Tibial artery (tissue), 4 donors: ENCODE measurements at places on chromosomes 12 and 14.
A peak's percentile ranks its signal among the peaks of the same experiment; 100 is the strongest.

- no peaks in the 10 kb centered on the region for H3K4me1 ChIP-seq
- H3K27me3 ChIP-seq = no peaks in the 10 kb centered on the region
- H3K36me3 ChIP-seq = peaks cover 10% of the 10 kb centered on the region
- H3K4me3 ChIP-seq = no peak overlapping the region
- no peak for DNase-seq
- H3K27ac ChIP-seq = peak overlapping the region; percentile 57
Measured at GRCh38 chr12:29741342-29742241, 42.1 kb downstream of the TMTC1 start.

- no peak overlapping the region for H3K27ac ChIP-seq
- DNase-seq = no peak
- no peaks in the 10 kb centered on the region for H3K36me3 ChIP-seq
- H3K4me3 ChIP-seq = peak overlapping the region; percentile 69
Measured at GRCh38 chr14:96797582-96798349, 584 bp downstream of the VRK1 start.

GRCh38 chr14:98594156-98594555 lies 677.8 kb downstream of the BCL11B start:
- no peaks in the 10 kb centered on the region for H3K36me3 ChIP-seq
- no peak for DNase-seq
- H3K4me3 ChIP-seq = no peak overlapping the region

DNA sequence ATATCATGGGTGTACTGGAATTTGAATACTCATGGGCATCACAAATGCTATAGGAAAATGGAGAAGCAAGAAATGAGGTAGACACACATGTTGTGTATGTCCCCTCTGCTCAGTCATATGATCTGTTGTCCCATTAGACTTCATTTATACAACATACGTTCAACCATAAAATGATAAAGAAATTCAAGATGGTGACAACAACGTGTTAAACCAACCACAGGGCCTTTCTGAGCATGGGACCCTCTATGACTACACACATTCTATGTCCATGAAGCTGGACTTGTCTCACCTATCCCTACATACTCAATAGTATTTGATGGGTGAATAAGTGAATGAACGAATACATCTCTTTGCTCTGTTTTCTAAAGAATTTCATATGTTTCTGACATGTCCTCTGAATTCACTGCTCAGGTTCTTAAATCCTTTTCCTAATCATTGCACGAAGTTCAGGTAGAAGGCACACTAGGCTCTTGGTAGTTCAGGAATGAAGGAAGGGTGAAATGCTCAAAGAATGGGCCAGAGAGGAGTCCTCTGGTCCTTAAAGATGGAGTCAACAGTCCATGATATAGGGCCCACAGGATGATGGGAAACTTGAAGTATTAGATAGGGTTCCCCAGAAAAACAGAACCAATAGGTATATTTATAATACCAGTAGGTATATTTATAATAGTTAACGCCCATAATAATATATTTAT lies 105.7 kb upstream of the PPM1H start:
- no peak overlapping the region for H3K4me3 ChIP-seq
- no peak for DNase-seq
- H3K36me3 ChIP-seq = no peaks in the 10 kb centered on the region
- H3K27ac ChIP-seq = no peak overlapping the region

DNA sequence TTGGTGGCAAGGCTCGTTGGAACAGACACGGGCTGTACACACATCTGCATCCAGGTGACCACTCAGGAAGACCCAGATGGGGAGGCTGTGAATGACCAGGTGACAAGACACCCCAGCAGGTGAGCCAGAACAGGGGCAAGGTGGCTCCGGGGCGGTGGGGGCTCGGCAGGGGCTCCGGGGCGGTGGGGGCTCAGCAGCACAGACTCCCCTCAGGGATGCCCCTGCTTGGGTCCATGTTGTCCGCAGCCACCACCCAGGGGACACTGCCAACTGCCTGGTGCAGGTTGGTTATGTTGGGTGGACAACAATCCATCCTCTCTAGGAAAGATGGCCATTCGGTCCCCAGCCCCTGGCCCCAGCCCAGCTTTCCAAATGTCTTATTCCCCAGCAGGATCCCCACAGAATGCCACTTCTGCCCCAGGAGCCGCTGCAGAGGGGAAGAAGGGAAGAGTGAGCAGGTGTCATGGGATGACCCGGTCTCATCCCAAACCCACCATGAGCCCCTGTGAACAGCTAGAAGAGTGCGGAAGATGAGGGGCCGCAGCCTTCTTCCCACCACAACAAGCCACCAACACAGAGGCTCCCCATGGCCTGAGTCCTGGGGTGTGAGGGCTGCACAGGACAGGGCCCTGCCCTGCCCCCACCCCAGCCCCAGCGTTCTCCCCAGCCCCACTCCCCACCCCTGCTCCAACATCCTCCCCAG lies 31.4 kb upstream of the C14orf180 start:
- no peaks in the 10 kb centered on the region for H3K36me3 ChIP-seq
- H3K4me1 ChIP-seq = no peaks in the 10 kb centered on the region
- no peak for DNase-seq
- no peak overlapping the region for H3K27ac ChIP-seq

- peak overlapping the region; percentile 91 for H3K4me3 ChIP-seq
- peak overlapping the region; percentile 80 for H3K27ac ChIP-seq
- no peaks in the 10 kb centered on the region for H3K27me3 ChIP-seq
- H3K36me3 ChIP-seq = peaks cover 36% of the 10 kb centered on the region
Measured at GRCh38 chr12:56257491-56258067, 605 bp downstream of the ANKRD52 start.

- H3K27ac ChIP-seq = no peak overlapping the region
- no peaks in the 10 kb centered on the region for H3K27me3 ChIP-seq
- no peaks in the 10 kb centered on the region for H3K4me1 ChIP-seq
- no peak for DNase-seq
- peaks cover 17% of the 10 kb centered on the region for H3K36me3 ChIP-seq
- H3K4me3 ChIP-seq = no peak overlapping the region
Measured at GRCh38 chr14:64049616-64050381, 197.0 kb downstream of the SYNE2 start.

DNA sequence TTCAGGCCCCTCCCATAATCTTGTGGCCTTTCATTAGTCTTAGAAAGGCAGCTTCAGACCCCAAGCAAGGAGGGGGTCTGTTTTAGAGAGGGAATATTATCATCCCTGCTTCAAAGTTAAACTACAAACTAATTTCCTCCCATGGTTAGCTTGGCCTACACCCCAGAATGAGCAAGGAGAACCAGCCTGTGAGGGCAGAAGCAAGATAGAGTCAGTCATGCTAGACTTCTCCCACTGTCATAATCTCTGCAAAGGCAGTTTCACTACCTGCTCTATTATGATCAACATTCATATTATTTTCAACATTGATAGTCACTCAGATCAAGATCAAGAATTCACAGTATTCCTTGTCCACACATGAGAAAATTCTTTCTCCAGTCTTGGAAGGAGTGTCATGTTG lies 105.1 kb downstream of the GXYLT1 start:
- no peaks in the 10 kb centered on the region for H3K36me3 ChIP-seq
- no peak overlapping the region for H3K27ac ChIP-seq
- no peak overlapping the region for H3K4me3 ChIP-seq
- no peaks in the 10 kb centered on the region for H3K4me1 ChIP-seq

- H3K36me3 ChIP-seq = no peaks in the 10 kb centered on the region
- no peak overlapping the region for H3K27ac ChIP-seq
Measured at GRCh38 chr14:24363401-24363800, 4.6 kb upstream of the NFATC4 start.

DNA sequence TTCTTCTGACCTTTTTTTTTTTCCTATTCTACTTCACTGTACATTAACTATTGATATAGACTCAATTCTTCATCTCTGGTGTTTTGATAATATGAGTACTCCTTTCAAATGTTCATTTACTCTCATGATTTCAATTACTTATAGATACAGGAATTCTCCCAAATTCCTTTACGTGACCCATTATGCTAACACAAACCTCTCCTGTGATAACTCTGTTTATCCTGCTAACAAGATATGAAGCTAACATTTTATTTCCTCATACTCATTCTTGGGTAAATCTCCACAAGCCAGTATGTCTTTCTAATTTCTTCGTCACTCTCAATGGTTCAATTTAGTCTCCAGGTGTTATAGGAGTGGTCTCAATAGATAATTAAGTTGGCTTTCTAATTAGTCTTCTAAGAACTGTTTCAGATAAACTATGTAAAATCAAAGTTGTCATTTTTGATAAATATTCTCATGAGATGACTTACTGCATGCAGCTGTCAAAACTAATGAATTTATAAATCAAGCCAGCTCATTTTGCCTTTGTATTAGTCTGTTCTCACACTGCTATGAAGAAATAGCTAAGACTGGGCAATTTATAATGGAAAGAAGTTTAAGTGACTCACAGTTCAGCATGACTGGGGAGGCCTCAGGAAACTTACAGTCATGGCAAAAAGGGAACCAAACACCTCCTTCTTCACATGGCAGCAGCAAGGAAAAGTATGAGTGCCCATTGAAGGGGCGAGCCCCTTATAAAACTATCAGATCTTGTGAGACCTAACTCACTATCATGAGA lies 130.6 kb upstream of the MYF6 start:
- H3K4me3 ChIP-seq = no peak overlapping the region
- H3K27me3 ChIP-seq = no peaks in the 10 kb centered on the region
- H3K4me1 ChIP-seq = no peaks in the 10 kb centered on the region
- no peak overlapping the region for H3K27ac ChIP-seq
- DNase-seq = no peak

GRCh38 chr12:92162079-92162478 lies 16.4 kb upstream of the BTG1 start:
- H3K4me3 ChIP-seq = no peak overlapping the region
- H3K27ac ChIP-seq = no peak overlapping the region
- DNase-seq = no peak
- no peaks in the 10 kb centered on the region for H3K27me3 ChIP-seq
- H3K36me3 ChIP-seq = no peaks in the 10 kb centered on the region

GRCh38 chr14:92582706-92583452 lies 69.3 kb downstream of the RIN3 start:
- H3K36me3 ChIP-seq = peaks cover 24% of the 10 kb centered on the region
- no peaks in the 10 kb centered on the region for H3K27me3 ChIP-seq
- H3K4me1 ChIP-seq = peaks cover 29% of the 10 kb centered on the region
- H3K27ac ChIP-seq = no peak overlapping the region
- DNase-seq = peak; percentile 38

DNA sequence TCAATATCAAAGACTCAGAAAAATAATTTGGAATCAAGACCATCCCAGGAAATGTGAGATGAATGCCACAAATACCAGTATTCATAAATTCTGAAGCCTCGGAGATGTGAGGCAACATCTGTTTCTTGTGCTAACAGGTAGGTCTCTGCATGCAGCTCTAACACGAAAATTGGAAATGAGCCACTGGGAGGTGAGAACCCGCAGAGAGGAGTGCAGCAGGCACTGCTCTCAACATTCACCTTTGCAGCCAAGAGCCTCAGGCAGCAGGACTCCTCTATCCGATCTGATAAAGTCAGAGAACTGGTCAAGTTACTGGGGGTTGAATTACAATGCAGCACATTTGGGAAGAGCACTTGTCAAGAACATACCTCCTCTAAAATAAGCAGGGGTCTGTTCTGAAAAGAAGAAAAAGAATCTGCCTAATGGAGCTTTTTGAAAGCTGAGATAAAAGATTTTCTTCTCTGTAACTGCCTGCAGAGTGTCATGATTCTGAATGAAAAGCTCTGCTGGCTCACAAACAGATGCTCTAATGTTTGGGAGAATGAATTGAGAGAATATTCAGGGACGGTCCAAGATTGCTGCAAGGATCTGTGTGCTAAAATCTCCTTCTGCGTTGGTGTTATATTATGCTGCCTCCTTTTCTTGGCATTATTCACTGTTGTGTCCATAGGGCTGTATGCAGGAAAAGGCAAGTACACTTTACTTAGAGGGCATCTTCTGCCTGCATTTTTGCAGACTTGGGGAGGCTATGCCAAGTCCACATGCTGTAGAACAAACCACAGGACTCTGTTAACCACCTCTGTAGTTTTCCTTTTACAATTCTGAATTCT lies 209.6 kb upstream of the KRR1 start:
- no peak overlapping the region for H3K27ac ChIP-seq
- H3K36me3 ChIP-seq = no peaks in the 10 kb centered on the region
- no peak overlapping the region for H3K4me3 ChIP-seq

DNA sequence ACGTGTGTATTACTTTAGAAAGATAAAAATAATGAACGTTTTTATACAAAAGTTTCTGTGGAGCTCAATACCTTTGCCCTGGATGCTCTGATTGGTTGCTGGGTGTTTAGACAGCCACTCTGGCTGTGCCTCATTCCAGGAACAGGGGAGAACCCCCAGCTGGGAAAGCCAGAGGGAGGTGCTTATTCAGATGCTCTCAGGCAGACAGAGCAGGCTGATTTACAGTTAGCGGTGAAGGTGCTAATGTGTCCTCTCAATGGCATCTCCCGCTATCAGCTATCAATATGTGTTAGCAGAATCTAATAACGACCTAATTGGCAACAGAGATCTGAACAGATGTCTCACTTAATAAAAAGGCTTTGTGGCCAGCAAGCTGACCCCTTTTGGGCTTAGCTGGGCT lies 402.3 kb downstream of the NUAK1 start:
- peaks cover 19% of the 10 kb centered on the region for H3K4me1 ChIP-seq
- H3K4me3 ChIP-seq = no peak overlapping the region
- no peaks in the 10 kb centered on the region for H3K36me3 ChIP-seq
- no peak for DNase-seq

DNA sequence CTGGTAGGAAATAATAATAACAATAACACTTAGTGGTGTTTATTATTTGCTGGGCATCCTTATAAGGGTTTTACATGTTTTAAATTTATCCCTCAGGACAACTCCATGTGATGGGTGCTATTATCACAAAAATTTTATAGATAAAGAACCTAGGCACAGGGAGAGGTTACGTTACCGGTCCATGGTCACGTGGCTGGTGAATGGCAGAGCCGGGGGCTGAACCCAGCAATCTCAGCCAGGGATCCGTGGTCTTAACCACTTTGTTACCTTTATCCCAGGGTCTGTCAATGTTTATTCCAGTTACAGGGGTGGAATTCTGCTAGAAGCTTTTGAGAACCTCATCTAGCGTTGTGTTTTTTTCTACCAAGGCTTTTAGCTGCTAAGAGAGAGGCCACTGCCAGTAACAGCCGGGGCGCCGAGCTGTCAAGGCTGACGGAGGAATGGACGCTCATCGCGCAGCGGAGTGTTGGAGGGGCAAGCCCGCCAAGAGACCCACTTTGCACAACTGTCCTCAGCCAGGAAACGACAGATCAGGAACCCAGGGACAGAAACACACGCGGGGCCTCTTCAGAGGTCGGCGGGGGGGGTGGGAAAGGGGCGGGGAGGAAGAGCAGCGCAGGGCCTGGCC lies 418 bp downstream of the AMN1 start:
- peaks cover 15% of the 10 kb centered on the region for H3K4me1 ChIP-seq
- H3K4me3 ChIP-seq = peak overlapping the region; percentile 63
- H3K27me3 ChIP-seq = no peaks in the 10 kb centered on the region
- no peak for DNase-seq

GRCh38 chr12:42957136-42957535 lies 367.6 kb upstream of the PRICKLE1 start:
- no peaks in the 10 kb centered on the region for H3K4me1 ChIP-seq
- DNase-seq = no peak
- H3K27me3 ChIP-seq = no peaks in the 10 kb centered on the region
- H3K36me3 ChIP-seq = no peaks in the 10 kb centered on the region
- H3K27ac ChIP-seq = no peak overlapping the region
